AG04450 (cell line): ENCODE measurements at places on chromosomes 7 and 10. TPM values are rescaled to one million over a fixed set of nuclear protein-coding genes. Genes with fewer than 3 reads are reported as not detected.

DNA sequence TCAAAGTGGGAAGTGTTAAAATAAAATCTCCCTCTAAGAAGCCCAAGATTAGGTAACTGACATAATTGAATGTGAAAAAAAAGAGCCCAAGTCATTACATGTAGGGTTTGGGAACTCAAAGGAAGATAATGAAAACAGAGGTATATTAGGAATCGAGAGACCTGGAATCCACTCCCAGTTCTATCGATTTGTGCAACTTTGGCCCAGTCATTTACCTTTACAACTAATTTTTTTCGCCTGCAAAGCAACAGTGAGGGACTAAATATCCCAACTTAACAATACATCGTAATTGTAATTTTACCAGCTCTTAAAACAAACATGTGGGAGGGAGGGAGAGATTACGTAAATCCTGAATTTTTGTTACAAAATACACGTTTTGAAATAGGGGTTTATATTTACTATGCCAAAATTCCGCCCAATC, 1.4 kb downstream of the MINDY3 start:
- no peak for DNase-seq

GRCh38 chr7:16431646-16432424, 10.5 kb upstream of the CRPPA start:
- no peak for DNase-seq

The BAIAP2L1 gene
- 3.9 and 4.1 TPM in 2 replicates for polyA plus RNA-seq

- no peak for DNase-seq
These were observed 20.0 kb downstream of the ZDHHC16 start for GRCh38 chr10:97465982-97466381.

DNA sequence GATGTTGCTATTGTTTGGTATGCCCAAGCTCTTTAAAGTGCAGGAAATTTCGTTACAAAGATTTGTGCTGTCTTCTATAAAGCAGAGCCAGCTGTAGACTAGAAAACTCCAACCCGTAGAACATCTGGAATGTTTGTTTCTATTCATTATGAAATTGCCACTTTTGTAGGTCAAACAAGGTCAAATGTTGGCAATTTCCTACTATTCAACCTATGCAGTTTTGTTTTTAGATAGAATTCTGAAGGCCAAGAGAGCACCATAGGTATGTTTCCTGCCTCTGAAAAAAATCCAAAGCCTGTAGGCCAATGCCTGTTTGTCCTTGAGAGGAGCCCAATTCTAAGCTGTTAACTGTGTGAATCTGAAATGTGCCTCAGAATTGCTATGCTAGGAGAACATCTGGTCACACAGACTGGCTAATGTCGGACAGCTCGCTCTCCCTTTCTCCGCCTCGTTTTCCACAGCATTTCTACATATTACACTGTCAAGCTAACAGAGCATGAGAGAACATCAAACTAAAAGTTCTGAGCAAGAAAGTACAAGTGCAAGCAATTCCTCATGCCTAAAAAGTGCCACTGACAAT, 267.2 kb upstream of the LRGUK start:
- no peak for DNase-seq

DNA sequence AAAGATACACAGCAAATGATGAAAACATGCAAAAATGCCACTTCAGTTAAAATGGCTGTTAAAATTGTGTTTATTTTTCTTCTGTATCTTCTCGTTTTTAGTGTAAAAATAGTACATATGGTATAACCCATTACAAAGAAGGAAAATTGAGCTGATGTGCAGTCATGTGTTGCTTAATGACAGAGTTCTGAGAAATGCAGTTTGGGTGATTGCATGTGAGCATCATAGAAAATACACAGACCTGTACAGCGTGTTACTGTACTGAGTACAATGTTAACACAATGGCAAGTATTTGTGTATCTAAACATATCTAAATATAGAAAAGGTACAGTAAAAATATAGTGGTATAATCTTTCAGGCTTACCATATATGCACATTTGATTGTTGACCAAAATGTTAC, 7.3 kb downstream of the DMTF1 start:
- DNase-seq: no peak

- DNase-seq: no peak
These were observed 138.0 kb downstream of the LHPP start for GRCh38 chr10:124599588-124600050.

The ABCA13 gene
- 0.04 and 0.05 TPM in 2 replicates for polyA plus RNA-seq

GRCh38 chr10:132632851-132633684, 95.5 kb downstream of the INPP5A start:
- DNase-seq: peak; percentile 20

The MACC1 gene
- polyA plus RNA-seq: 0.06 and 0.07 TPM in 2 replicates

GRCh38 chr7:3544202-3544601, 243.2 kb downstream of the SDK1 start:
- DNase-seq: no peak

DNA sequence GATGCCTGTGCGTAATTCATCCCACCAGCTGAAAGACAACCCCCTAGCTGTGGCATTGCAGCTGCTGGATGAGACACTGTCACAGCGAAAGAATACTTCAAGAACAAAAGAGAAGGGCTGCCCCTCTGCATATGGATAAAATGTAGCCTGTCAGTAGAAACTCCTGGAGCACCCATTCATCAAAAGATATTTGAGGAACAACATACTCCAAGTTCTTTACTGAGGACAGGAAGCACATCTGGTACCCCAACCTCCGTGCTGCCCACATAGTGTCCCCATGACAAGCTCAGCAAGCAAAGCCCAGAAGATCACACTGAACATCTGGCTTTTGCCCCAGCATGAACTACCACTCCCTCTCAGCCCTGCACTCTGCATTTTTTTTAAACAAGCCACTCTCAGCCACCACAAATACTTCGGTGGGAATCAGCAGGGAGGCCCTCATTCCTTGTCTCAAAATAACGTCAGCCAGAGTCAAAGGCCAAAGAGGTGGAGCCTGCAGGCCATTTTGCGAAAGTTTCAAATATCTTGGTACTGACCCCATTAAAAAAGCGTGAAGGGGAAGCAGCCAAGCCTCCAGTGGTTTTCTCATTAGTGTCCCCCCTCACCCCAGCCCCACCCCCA, 1.7 kb downstream of the CREB3L2 start:
- DNase-seq: peak; percentile 92

DNA sequence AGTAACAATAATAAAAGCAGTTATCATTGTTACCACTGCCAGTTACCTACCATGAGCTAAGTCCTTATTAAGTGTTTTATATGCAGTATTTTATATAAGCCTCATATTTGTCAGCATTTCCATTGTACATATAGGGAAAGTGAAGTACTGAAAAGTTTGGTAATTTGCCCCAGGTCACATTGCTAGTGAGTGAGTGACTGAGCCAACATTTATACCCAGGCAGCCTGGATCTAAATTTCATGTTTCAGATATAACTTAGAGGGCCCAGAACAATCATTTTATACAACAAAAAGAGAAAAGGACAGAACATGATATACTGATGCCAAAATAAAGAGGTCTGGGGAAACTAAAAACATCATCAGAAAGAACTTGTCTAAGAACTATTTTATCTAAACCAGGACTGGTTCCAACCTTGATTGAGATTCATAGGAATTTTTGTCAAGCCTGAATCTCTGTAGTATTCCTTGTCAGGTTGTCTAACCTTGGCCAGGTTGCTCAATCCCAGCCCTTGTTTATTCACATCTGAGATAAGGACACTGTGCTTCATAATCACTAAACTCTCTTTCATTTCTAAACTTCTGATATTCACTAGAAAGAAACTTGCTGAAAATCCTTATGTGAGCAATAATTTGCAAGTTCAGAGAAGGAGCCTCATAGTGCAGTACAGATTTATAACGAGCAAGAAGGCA, 308.2 kb downstream of the IPMK start:
- no peak for DNase-seq

DNA sequence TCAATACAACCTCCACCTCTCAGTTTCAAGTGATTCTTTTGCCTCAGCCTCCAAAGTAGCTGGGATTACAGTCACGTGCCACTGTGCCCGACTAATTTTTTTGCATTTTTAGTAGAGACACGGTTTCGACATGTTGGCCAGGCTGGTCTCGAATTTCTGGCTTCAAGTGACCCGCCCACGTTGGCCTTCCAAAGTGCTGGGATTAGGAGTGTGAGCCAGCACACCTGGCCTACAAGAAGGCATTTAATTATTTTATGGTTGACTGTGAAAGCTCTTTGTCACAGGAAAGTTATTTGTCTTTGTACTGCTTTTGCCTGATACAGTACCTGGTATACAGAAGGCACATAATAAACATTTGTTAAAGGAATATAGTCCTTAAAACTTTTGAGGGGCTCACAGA, 12.9 kb downstream of the MYOZ1 start:
- DNase-seq: no peak

GRCh38 chr10:19412531-19412930, 363.9 kb downstream of the MALRD1 start:
- peak; percentile 10 for DNase-seq

DNA sequence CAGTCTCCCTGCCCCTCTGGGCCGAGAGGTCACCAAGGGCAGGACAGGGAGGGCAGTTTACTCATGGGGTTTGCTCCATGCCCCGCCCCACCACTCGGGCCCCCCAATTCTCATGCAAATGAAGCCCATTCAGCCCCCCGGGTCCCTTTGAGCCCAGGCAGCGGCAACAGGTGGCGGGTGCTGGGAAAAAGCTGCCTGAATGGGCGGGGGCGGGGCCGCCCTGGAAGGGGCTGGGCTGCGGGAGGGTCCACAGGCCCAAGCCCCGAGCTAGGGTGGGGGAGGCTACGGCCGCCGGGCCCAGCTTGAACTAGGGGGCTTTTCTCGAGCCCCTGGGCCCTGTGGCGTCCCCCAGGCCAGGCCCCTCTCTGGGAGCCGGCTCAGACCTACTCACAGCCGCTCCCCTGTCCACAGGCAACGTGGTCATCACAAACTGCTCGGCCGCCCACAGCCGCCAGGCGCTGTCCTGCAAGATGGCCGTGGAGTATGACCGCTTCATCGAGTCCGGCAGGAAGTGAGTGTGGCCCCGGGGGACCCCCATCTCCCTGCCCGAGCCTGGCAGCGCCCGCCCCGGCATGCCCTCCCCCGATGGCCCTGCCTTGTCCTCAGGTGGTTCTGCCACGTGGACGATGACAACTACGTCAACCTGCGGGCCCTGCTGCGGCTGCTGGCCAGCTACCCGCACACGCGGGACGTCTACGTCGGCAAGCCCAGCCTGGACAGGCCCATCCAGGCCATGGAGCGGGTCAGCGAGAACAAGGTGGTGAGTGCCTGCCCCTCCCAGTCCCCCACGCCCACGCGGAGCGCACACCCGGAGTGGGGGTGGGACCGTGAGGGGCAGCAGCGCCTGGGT, 5.5 kb downstream of the LFNG start:
- no peak for DNase-seq

- peak; percentile 26 for DNase-seq
These were observed 29.1 kb downstream of the GALNT11 start for GRCh38 chr7:152054367-152055230.

The STOX1 gene
- polyA plus RNA-seq: 0.07 and 0.12 TPM in 2 replicates

The ZMIZ1 gene
- polyA plus RNA-seq: 7.6 and 12.8 TPM in 2 replicates

- DNase-seq: no peak
These were observed 188.1 kb upstream of the PDE1C start for GRCh38 chr7:32258265-32258664.

The LAMB4 gene
- 0.30 and 0.33 TPM in 2 replicates for polyA plus RNA-seq

GRCh38 chr7:70506434-70506833, 625.5 kb upstream of the GALNT17 start:
- no peak for DNase-seq

- no peak for DNase-seq
These were observed 31.9 kb upstream of the ADCYAP1R1 start for GRCh38 chr7:31020161-31020560.

DNA sequence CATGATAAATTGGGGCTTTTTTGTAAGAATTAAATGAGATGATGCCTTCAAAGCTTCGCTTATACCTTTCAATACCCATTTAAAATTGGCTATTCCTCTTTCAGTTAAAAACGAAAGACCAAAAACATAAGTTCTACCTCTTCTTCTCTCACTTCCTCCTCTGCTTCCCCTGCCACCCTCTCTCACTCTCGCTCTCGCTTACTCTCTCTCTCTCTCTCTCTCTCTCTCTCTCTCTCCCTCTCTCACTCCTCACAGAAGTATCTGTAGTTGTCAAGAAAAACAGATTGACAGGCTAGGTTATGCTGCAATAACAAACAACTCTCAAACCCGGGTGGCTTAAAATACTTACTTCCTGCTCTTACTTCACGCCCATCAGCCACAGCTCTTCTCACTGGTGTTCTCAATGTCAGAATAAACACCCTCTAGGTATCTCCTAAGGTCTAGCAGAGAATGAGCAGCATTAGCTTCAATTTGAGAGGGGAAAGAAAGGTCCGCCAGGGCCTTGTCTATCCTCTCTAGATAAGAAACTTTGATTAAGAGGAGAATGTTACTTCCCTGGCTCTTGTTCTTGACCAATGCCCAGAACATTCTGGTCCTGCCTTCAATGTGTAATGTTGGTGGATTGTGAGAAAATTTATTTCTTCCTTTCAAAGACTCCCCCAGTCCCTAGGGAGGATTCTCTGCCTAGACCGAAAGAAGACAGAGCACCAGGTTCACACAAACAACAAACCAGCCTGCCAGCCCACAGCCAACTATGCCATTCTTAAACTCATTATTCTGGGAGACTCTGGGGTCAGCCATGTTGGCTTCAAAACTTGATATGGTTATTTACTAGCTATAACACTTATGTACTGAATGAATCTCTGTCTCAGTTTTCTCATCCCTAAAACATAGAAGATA, 1028.7 kb downstream of the XPNPEP1 start:
- no peak for DNase-seq

DNA sequence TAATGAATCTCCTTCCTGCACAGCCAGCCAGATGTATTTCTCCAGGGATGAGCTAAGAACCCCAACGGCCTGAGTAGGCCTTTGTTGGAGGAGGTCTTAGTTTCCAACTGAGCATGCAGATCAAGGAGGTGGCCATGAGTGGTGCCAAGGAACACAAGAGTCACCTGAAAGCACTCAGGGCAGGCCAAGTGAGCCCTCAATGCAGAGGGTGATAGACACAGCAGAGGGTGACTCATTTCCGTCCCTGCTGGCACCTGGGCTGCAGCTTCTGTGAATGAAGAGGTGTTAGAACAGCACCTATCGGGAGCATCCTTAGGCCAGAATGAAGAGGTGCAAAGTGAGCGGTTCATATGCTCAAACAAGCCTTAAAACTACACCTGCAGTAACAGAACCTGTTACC, 211.8 kb downstream of the FRMD4A start:
- no peak for DNase-seq

- no peak for DNase-seq
These were observed 49.4 kb downstream of the COBL start for GRCh38 chr7:51267169-51267568.

The FFAR4 gene
- polyA plus RNA-seq: not detected in 2 replicates
